Skin of body (tissue), 3 donors: ENCODE measurements at places on chromosomes 4 and X. TPM values are rescaled to one million over a fixed set of nuclear protein-coding genes. Genes with fewer than 3 reads are reported as not detected.

The CFP gene
- 2.5 TPM for total RNA-seq

The C1QTNF7 gene
- total RNA-seq: 3.7 TPM

The KLKB1 gene
- total RNA-seq: 0.20 TPM

The SPATA18 gene
- 5.7 TPM for total RNA-seq

The ANKRD17 gene
- total RNA-seq: 54.0 TPM

The RASL11B gene
- total RNA-seq: 21.5 TPM

The BEX5 gene
- total RNA-seq: 1.9 TPM

The BTC gene
- 4.1 TPM for total RNA-seq

The GABRQ gene
- 0.79 TPM for total RNA-seq

The BANK1 gene
- 1.8 TPM for total RNA-seq

The BRS3 gene
- not detected for total RNA-seq

The LNX1 gene
- total RNA-seq: 6.9 TPM

The ABCG2 gene
- total RNA-seq: 7.0 TPM

The ELF2 gene
- total RNA-seq: 66.2 TPM

The HMX1 gene
- 0.20 TPM for total RNA-seq

The GIMD1 gene
- total RNA-seq: not detected

The SOX3 gene
- not detected for total RNA-seq

The SEC31A gene
- total RNA-seq: 264 TPM
